Ecto neural progenitor cell (in vitro differentiated cells): ENCODE measurements at places on chromosomes 6 and 20.

- DNase-seq, result no peak
These were observed 47.2 kb upstream of the SYNDIG1 start for GRCh38 chr20:24422091-24422760.

GRCh38 chr20:21137078-21137477 is 11.2 kb downstream of the KIZ start:
- no peak for DNase-seq

- DNase-seq, result no peak
These were observed 4.8 kb downstream of the PXDC1 start for GRCh38 chr6:3746696-3747095.

GRCh38 chr6:37551867-37552266 is 52.2 kb upstream of the CCDC167 start:
- DNase-seq, result no peak
